ENCODE measurements at places on chromosomes 2 and 18.
A peak's percentile ranks its signal among the peaks of the same experiment; 100 is the strongest.

DNA sequence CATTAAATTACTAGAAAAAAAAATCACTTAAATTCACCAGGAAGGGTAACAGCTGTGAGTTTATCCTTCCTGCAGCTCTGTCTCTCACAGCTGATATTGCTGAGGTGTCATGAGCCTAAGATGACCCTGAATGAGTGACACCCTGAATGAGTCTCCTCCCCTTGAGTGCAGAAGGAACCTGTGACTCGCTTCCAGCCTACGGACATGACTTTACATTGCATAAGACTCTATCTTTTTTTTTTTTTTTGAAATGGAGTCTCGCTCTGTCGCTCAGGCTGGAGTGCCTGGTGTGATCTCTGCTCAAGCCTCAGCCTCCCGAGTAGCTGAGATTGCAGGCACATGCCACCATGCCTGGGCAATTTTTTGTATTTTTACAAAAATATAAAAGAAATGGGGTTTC is 14.1 kb downstream of the MRO start:
- no peak for DNase-seq

- DNase-seq: no peak
Observed at GRCh38 chr2:18319987-18320386, 240.5 kb downstream of the RDH14 start.

GRCh38 chr2:99727199-99727598 is 237.4 kb upstream of the REV1 start:
- DNase-seq: no peak

- peak; percentile 69 for DNase-seq
Observed at GRCh38 chr2:55871637-55872036, 51.9 kb downstream of the EFEMP1 start.

DNA sequence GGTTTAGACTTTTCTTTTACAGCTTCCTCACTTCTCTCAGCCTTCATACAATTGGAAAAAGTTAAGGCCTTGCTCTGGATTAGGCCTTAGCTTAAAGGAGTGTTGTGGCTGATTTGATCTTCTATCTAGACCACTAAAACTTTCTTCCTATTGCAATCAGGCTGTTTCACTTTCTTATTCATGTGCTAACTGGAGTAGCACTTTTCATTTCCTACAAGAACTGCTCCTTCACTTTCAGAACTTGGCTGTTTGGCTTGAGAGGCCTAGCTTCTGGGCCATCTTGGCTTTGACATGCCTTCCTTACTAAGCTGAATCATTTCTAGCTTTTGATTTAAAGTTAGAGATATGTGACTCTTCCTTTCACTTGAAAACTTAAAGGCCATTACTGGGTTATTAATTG is 114.3 kb downstream of the ARHGEF4 start:
- DNase-seq: no peak

GRCh38 chr2:21103274-21103891 is 20.4 kb upstream of the TDRD15 start:
- DNase-seq: no peak

- no peak for DNase-seq
Observed at GRCh38 chr2:157696036-157696435, 67.4 kb upstream of the ACVR1C start.

- DNase-seq: no peak
Observed at GRCh38 chr2:119198240-119198840, 25.3 kb upstream of the STEAP3 start.

GRCh38 chr2:69386360-69386759 is 667 bp downstream of the GFPT1 start:
- DNase-seq: peak; percentile 30

DNA sequence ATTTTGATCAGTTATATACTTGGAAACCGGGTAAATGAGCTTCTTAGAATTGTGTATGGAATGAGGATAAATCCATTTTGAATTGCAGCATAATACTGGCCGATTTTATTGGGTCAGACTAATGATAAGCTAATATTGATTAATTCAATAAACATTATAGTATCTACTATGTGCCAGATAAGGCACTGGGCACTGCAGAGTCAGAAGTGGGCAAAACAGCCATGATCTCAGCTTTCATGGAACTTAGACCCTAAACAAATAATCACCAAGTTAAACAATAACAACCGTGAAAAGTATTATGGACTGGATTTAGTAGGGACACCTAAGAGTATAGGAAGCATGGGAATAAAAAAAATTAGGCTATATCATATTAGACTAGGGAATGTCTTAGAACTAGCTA is 297.0 kb upstream of the PKDCC start:
- DNase-seq: no peak

DNA sequence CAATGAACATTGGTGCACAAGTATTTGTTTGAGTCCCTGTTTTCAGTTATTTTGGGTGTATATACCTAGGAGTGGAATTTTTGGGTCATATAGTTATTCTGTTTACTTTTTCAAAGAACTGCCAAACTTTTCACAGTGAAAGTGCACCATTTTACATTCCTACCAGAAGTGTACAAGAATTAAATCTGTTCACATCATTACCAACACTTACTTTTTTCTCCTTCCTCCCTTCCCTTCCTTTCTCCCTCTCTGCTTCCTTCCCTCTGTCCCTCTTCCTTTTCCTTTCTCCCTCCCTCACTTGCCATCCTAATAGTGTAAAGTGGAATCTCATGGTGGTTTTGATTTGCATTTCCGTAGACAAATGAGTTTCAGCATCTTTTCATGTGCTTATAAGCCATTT is 11.9 kb downstream of the ADNP2 start:
- DNase-seq: no peak

GRCh38 chr18:25704071-25704470 is 352.1 kb upstream of the ZNF521 start:
- DNase-seq: no peak

DNA sequence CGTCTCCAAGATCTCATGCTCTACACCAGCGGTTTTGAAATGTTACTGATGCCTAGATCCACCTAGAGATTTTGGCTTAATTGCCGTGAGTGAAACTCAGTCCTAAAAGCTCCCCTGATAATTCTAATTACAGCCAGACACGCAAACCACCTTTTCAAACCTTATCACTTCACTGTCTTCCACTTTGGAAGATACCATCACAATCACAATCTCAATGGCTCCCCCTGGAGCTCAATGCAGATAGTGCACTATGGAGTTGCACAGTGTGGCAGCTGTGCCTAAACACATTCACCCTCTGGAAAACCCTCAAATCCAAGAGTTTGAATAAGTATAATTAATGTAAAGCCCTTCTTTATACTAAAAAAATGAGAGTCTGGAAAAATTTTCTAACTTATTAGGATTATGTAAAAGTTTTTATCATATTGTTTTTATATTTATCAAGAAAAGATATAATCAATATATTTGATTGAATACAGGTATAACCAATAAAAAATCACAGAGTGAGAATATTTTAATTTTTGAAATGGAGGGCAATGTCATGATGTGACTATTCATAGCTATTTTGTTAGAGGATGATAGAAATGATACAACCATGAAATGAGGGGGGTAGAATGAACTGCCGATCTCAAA is 102.9 kb upstream of the SLC8A1 start:
- peak; percentile 76 for DNase-seq

DNA sequence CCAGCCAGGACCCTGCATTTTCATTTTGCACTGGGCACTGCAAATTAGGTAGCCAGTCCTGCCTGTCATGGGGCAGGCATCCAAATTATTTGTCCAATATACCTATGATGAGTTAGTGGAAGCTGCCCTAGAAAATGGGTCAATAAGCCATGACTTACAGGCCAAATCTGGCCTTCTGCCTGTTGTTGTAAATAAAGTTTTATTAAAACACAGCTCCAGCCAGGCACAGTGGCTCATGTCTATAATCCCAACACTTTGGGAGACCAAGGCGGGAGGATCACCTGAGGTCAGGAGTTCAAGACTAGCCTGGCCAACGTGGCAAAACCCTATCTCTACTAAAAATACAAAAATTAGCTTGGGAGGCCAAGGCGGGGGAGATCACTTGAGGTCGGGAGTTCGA is 8.3 kb downstream of the AP1S3 start:
- no peak for DNase-seq

DNA sequence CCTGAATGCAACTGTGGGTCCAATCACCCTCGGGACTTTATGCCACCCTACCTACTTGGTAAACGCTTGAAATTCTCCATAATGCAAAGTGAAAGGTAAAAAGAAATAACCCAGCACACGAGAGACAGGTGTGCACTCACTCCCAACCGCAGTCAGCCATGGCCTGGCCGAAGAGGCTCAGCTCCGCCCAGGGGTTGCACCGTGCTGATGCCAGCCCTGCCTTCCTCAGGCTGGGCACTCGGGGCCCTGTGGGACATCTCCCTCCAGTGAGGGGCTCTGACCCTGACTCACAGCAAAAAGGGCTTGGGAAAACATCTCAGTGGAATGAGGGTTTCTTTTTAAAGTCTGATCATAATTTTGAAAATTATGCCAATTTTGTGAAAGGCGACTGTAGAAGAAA is 13.3 kb downstream of the SLC66A2 start:
- no peak for DNase-seq

DNA sequence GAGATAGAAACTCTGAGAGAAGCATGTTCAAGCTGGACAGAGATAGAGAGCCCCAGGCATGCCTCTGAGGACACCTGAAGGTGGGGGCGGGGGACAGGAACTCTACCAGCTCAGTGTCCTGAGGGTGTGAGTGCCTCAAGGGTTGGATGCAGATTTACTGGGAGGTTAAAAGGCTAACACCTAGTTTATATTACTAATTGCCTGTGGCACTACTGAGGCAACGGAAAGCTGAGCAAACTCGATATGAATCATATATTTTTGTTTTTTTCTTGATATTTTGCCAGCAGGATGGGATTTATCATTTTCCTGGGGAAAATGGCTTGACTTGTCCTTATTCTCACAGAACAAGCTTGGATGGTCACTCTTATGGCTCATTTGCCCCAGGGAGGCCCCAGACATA is 319.5 kb downstream of the ALK start:
- DNase-seq: no peak

- no peak for DNase-seq
Observed at GRCh38 chr2:191927991-191928390, 81.1 kb upstream of the CAVIN2 start.

DNA sequence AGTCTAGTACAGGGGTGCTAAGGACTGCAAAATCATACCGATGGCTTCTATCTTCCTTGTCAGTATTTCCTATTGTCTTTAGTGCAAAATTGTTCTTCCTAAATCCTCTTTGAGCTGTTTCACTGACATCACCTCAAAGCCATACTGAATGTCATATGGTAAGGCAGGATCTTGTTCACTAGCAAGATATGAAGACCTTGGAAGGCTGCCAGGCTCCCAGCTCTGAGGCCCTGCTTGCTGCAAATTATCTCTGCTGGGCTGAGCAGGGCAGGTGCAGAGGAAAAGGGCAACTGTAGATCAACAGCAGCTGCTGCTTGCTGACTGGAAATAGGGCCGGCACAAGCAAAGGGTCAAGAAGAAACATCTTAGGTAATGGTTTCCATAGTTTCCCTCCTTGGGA is 58.2 kb downstream of the PMAIP1 start:
- peak; percentile 79 for DNase-seq

DNA sequence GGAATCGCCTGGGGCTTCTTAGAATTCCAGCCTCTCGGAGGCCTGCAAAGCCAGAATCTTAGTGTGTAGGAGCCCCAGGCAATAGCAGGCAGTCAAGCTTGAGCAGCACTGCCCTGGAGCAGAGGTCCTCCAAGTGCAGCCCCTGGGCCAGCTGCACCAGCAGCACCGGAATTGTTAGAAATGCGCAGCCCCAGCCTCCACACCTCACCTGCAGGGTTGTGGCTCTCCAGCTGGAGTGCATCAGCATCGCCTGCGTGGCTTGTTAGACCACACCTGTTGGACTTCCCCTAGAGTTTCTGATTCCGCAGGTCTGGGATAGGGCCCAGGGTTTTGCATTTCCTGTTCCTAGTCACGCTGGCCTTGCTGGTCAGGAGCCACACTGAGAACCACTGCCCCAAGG is 100.3 kb downstream of the ASAP2 start:
- no peak for DNase-seq

DNA sequence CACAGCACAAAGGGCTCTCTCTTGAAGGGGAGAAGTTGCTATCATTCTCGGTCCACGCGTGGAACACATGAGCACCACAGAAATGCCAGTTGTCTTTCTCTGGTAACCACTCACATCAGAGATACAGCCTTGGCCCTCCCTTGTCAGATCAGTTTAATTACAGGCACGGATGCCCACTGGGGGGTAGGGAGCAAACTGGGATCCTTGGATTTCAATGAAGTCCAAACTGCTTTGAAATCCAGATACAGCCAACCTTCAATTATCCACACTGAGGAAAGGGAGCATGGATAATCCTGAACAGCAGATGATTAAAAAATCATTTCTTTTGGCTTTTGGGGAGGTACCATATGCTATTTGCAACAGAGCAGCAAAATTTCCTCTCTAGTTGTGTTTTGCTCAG is 63.7 kb upstream of the DAPL1 start:
- DNase-seq: no peak

GRCh38 chr2:101474731-101475384 is at the start of gene RFX8:
RFX8 (minus strand) TSS chr2:101475112; CDS start chr2:101466848, 8,264 bp downstream.
- peak; percentile 85 for DNase-seq

GRCh38 chr2:51807229-51807628 is 775.3 kb upstream of the NRXN1 start:
- no peak for DNase-seq

- no peak for DNase-seq
Observed at GRCh38 chr2:109057686-109058085, 68.7 kb upstream of the EDAR start.

DNA sequence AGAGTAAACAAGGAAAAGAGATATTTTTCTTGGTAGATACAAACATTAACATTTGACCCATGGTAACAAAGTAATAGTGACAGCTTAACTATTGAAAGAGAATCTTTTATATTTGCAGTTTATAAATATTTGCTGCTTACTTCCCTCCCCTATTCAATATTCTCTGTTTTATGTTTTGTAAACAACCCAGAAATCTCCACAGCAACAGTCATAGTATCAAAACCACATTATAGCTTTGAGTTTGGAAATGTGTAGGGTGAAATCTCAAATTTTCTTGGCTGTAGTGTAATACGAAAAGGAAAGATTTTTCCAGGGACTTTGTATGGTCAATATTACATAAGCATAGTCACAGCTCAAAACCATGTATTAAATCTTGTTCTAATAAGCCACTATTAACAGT is 511.2 kb downstream of the METTL4 start:
- DNase-seq: no peak

DNA sequence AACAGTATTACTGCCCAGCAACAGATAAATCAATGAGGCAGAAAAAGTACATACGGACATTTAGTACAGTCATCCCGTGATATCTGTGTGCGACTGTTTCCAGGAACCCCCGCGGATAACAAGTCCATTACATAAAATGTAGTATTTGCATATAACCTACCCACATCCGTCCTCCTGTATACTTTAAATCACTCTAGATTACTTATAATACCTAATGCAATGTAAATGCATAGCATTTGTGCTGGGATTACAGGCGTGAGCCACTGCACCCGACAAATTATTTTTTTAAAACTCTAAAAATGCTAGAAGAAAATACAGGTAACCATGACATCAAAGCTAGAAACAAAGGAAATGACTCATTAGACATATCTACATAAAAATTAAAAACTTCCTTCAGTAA is 91.6 kb downstream of the FAM161A start:
- DNase-seq: no peak

Data from KBM-7 (cell line).